ENCODE measurements at places on chromosomes 4 and X.

DNA sequence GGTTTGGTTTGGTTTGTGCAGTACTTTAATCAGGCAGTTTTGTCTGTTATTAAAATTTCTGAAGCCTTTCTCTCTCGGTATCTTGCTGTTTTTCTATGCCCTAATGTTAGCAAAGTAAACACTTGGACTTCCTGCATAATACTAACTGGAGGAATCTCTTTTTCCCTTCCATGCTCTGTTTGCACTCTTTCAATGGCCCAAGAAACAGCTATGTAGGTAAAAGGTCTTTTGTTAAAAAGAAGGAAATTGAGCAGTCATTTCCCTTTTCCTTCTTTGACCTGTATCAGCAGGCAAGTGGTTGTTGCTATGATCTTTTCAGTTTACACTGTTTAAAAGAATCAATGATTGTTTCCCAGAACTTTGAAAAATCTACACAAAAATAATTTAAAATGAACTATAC, 82.7 kb downstream of the CCSER1 start:
- no peak for DNase-seq

DNA sequence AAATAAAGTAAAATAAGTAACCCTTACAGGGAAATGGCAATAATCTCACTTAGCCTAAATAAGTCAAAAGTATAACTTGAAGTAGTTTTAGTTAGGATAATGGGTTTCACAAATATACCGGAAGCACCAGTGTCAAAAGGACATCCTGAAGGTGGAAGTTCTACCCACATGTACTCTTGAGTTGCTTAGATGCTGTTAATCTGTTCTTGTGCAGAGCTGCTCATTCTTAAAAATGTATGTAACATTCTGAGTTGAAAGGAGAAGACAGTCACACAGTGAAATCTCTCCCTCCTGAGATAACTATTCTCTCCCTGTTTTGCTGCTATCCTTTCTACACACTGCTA, 11.2 kb upstream of the CCNG2 start:
- DNase-seq = no peak

DNA sequence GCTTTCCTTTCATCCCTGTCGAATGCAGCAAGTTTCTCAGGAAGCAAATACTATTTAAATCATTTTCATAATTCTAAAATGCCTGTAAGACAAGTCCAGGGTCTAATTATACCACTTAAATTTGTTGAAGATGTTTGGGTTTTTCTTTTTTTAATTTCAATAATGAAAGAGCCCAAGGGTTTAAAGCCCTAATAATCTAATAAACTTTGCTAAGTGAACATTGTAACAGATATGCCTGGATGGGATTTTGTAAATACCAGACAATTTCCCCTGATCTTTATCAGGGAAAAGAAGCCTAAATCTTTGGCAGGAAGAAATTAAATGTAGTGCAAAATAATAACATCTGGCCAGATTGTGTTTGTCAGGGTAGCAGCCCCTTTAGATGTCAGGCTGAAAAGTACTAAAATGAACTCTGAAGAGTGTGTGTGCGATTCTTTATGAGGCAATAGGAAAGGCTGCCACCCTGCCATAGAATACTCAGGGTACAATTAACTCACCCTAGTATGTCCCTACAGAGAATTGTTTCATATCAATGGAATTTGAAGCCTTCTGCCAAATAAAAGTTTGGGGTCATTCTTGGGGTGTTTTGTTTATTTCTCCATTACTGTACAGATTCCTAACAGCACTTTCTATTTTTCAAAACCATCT, 45.6 kb downstream of the GPC3 start:
- DNase-seq = no peak

DNA sequence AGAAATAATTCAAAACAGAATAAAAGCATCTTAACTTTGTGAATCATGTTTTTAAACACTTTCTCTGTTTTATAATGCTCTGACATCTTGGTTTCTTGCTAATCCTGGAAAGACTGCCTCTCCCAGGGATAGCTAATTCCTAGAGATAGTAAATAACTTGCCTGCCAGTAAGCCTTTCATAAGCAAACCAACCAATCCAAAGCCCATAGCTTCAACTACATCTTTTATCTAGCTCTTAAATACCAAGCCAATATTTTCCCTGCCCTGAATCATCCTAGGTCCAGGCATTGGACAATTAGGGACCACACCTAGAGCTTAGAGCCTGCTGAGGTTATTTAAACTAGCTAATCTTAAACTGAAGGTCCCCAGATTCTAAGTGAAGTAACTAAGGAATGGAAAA, 223.7 kb upstream of the DIPK2B start:
- no peak for DNase-seq

DNA sequence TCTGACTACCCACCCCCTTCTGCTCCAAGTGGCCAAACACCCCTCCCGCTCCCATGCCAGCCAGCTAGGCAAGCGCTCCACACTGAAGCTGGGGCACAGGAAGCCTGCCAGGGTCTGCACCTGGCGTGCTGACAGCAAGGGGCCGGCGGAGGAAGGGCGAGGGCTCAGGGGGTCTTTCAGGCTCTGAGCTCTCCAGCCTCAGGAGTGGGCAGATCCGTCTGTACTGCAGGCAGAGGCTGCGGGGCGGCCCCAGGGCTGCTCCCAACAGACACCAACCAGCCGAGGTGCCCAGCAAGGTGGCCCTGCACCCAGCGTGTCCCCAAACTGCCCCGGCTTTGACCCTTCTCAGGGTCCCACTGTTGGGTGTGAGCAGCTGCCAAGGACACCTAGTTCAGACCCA, 14.8 kb downstream of the FAM53A start:
- no peak for DNase-seq

DNA sequence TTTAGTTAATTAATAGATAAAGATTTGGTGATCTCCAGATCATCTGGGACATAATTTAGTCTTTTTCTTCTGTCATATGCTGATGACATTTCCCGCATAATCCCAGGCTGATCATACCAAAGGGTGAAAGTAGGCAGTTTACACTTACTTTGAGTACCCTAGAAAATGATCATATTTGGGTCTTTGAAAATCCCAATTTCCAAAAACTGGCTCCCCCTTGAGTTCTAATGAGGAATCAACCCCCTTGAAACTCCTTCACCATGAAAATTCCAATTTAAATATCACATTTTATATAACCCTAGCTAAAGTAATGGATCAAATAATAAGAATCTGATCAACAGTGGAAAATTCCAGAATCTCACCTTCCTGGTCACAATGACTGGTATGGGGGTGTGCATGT, 223.4 kb downstream of the NAF1 start:
- DNase-seq = no peak

- DNase-seq = no peak
Measured at GRCh38 chrX:1385253-1386223, 6.4 kb downstream of the SLC25A6 start.

DNA sequence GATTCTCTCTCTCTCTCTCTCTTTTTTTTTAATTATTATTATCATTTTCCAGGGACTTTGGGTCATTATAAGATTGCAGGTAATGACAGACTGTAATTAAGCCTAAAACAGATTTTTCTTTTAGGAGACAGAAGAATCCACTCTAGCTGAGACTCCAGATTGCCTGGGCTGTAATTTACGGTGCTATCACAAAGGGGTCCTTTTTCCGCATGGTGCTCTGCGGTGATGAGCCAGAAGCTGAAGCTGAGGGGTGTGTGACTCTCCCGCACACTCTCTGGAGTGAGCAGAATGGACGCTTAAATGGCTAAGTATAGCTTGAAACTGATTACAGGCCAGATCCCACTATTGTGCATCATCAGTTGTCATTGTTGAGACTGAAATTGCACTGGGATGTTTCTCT, 50.0 kb downstream of the LGI2 start:
- no peak for DNase-seq

GRCh38 chrX:6685489-6685888, 150.6 kb upstream of the VCX3A start:
- no peak for DNase-seq

GRCh38 chrX:153917869-153918268, 8.2 kb downstream of the ARHGAP4 start:
- no peak for DNase-seq

DNA sequence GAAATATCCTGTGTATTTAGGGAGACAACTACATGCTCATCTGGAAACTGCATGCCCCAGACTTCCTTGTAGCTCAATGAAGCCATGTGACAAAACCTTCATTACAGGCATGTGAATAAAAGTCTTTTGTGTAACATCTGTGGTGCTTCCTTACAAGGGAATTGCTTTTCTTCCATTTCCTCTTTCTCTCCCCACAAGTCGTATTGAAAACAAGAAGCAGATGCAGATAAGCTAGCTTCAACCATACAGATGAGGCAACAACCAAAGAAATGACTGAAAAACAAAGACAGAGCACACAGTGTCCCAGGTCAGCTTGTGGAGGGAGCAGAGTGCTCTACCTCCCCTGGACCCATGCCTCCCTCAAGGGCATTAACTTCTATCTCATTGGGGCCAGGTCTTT, 115.8 kb upstream of the INPP4B start:
- no peak for DNase-seq

DNA sequence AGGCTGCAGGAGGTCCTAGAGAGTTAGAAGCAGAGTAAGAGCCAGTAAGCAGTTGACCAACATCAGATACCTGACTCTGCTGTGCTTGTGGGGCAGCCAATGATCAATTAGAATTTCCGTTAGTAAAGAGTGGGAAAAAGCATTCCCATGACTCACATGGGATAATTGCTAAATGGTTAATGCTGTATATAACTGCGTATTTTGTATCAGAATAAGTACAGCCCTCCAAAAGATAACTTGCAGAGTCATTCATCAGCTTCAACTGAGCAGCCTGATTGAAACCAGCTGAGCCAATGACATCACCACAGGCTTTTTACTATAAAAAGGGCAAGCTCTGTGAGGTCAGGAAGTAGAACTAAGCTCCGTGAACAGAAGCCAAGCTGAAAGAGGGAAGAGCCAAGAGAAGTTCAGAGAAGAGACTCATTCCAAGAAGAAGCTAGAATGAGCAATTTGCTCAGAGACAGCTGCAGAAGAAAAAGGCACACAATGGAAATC, 67.9 kb downstream of the PPP3CA start:
- DNase-seq = no peak

GRCh38 chr4:87046121-87046551, 111.3 kb downstream of the AFF1 start:
- DNase-seq = no peak

DNA sequence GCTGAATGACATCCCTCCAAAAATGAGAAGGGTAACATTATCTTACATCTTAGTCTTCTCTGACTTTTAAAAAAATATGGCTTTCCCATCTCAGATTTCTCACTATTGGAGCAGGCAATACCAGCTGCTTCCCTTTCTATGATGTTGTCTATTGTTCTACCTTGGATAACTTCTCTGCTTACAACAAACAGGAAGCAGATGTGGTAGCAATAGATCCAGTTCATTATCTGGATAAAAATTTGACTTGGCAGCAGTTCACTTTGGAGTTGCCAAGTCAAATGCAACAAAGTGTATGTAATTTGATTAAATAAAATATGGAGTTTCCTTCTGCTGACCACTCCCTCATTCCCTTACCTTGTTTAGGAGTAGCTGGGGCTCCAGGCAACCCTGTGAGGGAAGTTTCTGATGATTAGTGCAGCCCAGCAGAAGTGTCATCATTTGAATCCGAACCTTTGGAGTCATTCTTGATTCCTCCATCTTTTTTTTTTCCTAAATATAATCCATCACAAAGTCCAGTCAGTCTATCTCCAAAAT, 72.0 kb upstream of the GPRIN3 start:
- DNase-seq = peak; percentile 68

DNA sequence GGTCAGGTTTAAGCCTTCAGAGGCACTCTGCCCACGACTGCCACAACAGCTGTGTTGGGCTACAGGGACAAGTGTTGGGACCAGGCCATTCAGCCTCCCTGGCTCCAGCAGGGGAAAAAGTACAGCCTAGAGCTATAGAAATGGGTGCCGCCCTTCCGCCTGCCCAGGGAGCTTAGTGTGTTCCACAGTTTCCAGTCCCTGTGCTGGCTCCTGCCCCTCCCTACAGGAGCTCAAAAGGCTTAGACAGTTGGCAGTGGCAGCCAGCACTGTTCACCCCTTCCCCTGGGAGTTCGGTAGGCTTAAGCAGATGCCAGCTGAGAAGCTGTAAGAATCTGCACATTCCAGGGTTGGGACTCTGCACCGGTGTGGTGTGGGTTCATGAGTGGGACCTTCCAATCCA, 408.2 kb upstream of the INTU start:
- no peak for DNase-seq

- no peak for DNase-seq
Measured at GRCh38 chr4:169105620-169106019, 95.6 kb upstream of the CBR4 start.

- no peak for DNase-seq
Measured at GRCh38 chr4:74873545-74874301, 59.2 kb upstream of the PARM1 start.

DNA sequence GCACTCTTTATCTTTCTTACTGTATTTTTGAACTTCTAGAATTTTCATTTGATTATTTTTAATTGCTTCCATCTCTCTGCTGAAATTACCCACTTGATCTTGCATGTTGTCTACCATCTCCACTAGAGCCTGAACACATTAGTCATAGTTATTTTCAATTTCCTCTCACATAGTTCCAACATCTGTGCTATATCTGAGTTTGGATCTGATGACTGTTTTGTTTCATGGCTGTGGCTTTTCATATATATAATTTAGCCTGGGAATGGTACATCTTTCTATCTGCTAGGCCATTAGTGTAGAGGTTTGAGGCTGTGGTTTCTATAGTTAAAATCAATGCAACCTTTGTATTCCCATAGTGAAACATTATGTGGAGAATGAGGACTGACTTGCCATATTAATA, 33.2 kb downstream of the NPY2R start:
- DNase-seq = no peak

DNA sequence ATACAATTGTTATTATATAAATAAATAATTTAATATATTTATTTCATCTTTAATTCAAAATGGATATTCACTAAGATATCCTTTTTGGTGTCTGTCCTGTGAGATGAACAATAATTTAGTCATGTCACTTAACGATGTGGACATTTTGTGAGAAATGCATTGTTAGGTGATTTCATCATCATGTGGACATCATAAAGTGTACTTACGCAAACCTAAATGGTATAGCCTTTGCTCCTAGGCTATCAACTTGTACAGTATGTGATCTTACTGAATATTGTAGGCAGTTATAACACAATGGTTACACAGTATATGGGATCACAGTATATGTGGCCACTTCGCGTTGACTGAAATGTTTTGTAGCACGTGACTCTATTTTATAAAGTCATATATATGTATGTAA, 20.2 kb upstream of the CHRNA9 start:
- no peak for DNase-seq

GRCh38 chr4:94168321-94168720, 39.3 kb upstream of the SMARCAD1 start:
- no peak for DNase-seq

GRCh38 chr4:22202246-22202974, 253.8 kb upstream of the KCNIP4 start:
- DNase-seq = no peak

DNA sequence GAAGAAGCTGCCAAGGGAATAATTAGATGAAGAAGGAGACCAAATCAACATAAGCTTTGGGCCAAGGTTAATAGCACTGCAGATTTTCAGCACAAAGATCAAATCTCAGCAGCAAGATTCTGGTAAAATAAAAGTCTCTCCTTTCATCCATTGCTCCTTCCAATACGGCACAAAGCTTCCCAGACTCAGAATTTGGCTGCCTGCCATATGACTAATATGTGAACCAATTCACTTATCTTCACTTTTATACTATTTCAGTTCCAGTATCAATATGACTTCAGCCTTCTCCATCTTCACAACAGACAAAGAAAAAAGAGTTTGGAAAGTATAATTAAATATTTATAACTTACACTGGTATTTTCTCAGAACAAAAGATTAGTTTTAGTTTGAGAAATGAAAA, 978.3 kb upstream of the GRID2 start:
- DNase-seq = no peak
